CD4-positive, alpha-beta T cell treated with Interferon alpha-2 for 1 hour (primary cell): ENCODE measurements at places on chromosomes 2 and 18.

- no peak for DNase-seq
These were observed 3.8 kb downstream of the SOCS6 start for GRCh38 chr18:70292628-70293027.

GRCh38 chr2:127853671-127854070 lies 4.3 kb downstream of the POLR2D start:
- no peak for DNase-seq

- DNase-seq, result no peak
These were observed 8.3 kb downstream of the TCF4 start for GRCh38 chr18:55579501-55580270.

- DNase-seq, result no peak
These were observed 10.5 kb downstream of the CYB5A start for GRCh38 chr18:74281011-74281979.

DNA sequence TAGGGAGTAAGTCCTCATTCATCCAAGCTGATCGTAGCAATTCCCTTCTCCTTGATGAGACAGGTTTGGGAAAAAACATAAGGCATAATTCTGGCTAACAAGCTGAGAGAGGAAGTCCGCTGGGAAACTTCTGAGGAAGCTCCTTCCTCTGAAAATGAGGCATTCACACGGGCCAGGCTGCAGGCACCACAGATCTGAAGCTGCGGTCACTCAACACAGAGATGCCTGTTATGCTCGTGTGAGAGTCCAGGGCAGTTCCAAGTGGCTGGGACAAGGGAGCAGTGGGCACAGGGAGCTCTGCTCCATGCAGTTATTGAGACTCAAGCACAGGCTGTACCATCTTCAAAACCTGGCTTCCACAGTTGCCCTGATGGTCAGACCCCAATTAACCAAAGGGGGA lies 200.9 kb upstream of the ID2 start:
- DNase-seq, result no peak

GRCh38 chr2:207153266-207153975 lies 12.3 kb downstream of the KLF7 start:
- DNase-seq, result no peak

DNA sequence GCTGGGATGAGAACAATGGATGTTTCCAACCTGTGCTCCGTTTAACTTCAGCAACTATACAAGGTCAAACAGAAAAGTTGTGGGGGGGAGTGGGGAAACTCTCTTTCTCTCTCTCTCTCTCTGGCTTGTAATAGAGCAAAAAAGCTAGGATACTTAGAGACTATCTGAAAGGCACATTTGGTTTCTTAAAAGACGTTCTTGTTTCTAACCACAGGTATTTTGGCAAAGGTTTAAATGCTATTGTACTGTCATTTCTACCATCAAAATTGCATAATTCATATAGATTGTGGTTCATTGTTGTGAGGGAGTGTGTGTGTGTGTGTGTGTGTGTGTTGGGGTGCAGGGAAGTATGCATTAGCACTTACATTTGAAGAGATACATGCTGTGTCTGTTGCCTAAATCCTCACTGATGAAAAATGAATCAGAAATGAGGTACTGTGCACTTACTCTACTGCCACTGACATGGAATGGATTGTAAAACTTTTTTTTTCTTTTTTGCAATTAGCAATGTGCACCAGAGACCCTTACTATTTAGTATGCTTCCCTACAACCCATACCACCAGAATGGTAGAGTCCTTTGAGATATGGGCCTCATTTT lies 841.0 kb upstream of the PIK3C3 start:
- DNase-seq, result no peak

GRCh38 chr2:191571163-191571769 lies 106.7 kb upstream of the NABP1 start:
- DNase-seq, result peak; percentile 53

GRCh38 chr2:94984964-94985575 lies 40.4 kb upstream of the MAL start:
- DNase-seq, result no peak

GRCh38 chr18:24386681-24387080 lies 10.9 kb downstream of the OSBPL1A start:
- no peak for DNase-seq

DNA sequence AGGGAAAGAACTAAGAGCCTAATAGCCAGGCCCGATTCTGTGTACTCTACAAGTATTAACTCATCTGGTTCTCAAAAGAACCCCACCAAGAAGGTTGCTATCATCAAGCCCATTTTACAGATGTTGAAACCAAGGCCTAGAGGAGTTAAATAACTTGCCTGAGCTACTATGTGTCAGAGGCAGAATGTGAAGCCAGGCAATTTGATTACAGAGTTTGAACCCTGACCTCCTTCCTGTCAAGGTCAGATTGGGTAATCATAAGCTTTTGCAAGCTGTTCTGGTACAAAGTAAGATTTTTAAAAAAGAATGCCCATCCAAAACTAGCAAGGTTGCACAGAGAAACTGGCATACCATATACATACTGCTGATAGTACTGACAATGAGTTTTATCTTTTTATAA lies 227.1 kb downstream of the HAUS1 start:
- DNase-seq, result no peak

- no peak for DNase-seq
These were observed 186.2 kb downstream of the DYM start for GRCh38 chr18:49274188-49274714.

GRCh38 chr2:66633631-66634030 lies 198.7 kb downstream of the MEIS1 start:
- no peak for DNase-seq

DNA sequence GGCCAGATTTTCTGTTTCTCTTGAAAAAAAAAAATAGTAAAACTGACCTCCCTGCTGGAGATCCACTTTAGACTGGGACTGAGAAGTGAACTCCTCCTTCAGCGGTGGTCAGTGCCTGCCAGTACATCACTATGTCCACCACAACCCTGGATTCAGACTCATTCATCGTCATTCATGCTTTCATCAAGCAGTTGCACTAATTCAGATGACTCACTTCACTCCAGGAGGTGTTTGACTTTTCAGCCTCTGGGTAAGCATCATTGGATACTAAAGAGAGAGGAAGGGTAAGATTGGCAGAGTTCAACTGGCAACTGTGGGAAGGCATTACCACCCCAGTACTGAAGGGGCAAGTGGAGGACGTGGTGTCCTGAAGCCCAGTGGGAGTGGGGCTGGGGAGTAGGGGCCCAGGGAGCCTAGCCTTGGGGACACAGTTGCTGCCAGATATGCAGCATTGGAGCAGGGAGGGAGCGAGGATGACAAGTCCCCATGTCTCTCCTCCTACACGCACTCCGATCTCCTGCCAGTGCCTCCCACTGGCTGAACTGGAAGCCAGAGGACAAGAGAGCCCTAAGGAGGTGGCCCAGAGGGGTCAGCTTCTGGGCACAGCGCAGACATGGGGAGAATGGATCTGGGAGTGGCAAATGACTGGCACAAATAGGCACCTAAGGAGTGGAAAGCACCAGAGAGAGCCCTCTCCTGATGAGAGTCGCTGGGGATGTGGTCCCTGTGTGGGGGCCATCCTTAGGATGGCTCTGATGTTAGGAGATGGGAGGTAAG lies 111.1 kb downstream of the TGFA start:
- DNase-seq, result no peak

DNA sequence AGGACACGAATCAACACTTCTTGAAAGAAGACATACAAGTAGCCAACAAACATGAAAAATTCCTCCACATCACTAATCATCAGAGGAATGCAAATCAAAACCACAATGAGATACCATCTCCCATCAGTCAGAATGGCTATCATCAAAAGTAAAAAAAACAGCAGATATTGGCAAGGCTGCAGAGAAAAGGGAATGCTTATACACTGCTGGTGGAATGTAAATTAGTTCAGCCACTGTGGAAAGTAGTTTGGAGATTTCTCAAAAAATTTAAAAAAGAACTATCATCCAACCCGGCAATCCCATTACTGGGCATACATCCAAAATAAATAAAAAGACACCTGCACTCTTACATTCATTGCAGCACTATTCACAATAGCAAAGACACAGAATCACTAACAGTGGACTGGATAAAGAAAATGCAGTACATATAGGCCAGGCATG lies 78.7 kb downstream of the GRB14 start:
- no peak for DNase-seq

- DNase-seq, result no peak
These were observed 17.7 kb upstream of the GALNT3 start for GRCh38 chr2:165811592-165812370.

GRCh38 chr2:193963472-193964119 lies 1693.4 kb upstream of the SLC39A10 start:
- DNase-seq, result no peak

DNA sequence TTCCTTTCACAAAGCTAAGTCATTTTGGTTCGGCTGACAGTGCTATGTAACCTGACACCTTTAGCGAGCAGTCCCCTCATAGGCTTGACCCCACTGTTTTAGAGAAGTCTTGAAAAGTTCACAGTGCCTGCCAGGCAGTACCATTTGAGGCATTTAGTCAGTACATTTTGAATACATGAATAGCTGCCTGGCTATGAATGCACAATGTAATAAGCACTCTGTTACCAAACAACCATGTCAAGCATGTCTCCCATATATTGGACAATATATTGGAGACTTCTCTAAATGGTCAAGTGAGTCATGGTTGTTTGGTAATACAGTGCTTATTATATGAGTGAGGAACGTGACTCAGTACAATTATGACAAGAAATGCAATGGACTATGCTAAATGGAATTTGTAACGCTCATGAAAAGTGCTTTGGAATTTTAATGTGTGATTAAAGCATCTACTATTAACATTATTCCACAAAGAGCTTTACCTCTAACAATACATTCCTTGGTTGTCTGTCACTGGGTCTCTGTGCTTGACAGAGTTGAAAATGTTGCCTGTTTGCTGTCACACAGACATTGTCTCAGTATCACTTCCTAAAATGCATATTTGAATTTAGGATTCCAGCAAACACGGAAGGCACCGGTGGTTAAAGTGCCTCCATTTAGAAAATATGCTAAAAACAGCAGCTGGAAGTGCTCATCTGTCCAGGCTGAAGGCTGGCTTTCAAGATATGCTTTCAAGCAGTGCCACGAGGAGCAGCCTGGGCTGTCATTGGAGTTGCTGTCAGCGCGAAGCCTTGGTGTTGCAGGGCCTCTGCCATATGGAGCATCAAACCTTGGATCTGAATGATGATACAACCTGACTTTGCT lies 458.6 kb downstream of the FBXO15 start:
- DNase-seq, result no peak

- DNase-seq, result no peak
These were observed 520.6 kb downstream of the STK39 start for GRCh38 chr2:167726788-167727187.

- no peak for DNase-seq
These were observed 17.0 kb upstream of the LINC00305 start for GRCh38 chr18:64165906-64166305.

DNA sequence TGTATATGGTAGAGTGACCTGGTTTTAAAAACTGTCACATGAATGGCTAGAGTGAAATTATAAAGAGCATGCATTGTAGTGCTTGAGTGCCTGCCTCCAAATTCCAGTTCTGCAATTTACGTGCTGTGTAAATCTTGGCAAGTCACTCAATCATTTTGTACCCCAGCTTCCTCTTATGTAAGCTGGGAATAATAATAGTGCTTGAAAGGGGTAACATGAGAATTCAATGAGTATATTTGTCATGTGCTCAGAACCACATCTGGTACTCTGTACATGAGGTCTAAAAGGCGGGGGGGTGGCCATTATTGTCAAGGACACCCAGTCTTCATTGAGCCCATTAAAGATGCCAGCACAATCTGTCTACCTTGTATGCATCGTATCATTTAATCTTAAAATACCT lies 214.8 kb downstream of the MC4R start:
- DNase-seq, result no peak

DNA sequence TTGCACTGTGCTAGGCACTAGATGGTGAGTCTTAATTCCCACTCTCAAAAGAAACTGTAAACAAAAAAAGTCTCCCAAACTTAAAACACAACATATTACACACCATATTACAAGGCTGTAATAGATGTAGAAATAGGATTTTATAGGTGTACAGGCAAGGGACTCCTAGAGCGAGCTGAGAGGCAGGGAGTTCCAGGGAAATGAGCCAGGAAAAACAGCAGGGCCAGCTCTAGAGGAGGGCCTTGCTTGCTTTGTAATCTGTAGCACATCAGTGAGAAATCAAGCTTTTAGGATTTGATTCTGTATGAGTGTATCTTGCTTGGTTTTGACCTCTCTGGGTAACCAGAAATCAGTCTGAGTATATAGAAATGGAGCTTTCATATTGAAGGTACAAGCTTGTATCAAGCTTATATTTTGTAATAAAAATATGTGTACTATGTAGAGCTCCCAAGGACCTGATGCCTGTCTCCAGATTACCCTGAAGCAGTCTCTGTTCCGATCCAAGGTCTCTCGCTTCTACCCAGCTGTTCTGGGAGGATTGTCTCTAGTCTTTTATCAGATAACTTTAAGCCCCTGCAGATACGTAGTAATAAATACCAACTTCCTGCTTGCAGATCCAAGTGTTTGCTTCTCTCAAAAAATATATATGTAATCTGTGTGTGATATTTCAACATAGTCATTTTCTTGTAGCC lies 73.0 kb downstream of the MYO1B start:
- no peak for DNase-seq

GRCh38 chr2:176471949-176472348 lies 202.7 kb downstream of the MTX2 start:
- no peak for DNase-seq
